ENCODE measurements at places on chromosomes 7 and 10. TPM values are rescaled to one million over a fixed set of nuclear protein-coding genes. Genes with fewer than 3 reads are reported as not detected.

DNA sequence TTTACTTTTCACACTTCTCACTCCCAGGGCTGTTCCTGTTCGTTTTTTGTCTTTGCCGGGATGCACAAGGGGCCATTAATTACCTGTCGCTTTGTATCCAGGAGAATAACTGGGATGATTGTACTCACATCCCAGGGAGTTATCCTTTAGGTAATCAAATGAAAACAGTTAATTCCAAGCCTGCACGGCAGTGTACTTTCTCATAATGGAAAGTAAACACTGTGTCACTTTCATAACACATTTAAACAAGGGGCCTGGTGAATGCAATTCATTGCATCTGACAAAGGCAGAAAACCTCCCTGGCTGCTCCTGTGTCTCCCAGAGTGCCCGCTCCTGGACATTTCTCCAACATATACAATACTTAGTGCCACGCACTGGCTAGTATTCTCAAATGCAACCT, 138.7 kb upstream of the CELF2 start:
- no peak for DNase-seq

DNA sequence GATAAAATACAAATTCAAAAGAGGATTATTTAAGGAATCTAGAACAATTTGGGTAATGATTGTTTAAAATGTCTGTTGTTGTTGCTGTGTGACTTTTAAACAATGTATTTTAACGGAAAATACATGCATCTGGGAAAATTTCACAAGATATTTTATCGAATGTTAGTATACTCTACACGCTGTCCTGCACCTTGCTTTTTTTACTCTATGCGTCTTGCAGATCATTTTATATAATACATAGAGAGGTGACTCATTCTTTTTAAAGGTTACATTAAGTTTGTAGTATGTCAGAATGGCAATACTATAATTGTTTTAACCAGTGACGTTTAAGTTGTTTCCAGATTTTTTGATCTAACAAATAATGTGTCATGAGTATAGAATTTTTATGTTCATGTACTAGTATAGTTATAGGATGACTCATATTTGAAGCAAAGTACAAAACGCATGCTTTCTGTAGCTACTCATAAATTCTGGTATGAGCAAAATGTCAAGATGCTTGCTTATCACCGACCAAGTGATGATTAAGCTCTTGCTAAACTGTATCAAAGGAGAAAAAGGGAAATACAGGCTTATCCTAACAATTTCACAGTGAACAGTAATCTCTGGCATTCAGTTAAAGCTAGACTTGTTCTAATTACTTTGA, 4.9 kb downstream of the DKK1 start:
- no peak for DNase-seq

Gene FAM180A
- total RNA-seq, result not detected

GRCh38 chr10:94351089-94351488, 11.7 kb downstream of the NOC3L start:
- no peak for DNase-seq

DNA sequence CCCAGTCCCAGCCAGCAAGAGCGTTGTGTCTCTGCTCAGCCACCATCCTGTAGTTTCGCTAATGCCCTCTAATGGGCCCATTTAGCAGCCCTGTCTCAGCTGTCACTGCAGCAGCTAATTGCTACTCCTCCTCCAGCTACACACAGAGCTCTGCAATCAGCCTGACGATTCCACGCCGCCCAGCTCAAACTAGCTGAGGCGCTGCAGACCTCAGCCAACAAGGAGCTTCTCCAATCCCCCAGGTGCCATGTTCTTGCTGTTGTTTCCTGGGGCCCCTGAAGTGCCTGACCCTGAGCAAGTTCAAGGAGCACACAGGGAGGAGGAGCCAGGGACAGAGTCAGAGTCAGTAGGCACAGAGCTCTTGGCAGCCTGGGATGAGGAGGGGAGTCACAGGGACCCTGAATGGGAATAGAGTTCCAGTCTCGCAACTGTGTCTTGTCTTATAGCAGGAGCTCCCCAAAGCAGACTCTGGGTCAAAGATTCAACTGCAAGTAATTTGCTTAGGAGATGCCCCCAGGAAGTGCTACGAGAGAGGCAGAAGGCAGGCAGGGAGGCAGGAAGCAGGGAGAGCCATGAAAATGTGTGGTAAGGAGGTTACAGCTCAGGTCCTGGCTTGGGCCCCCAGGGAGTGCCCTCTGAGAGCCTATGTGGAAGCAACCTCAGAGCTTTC, 135.8 kb upstream of the UNC5B start:
- DNase-seq, result peak; percentile 10

DNA sequence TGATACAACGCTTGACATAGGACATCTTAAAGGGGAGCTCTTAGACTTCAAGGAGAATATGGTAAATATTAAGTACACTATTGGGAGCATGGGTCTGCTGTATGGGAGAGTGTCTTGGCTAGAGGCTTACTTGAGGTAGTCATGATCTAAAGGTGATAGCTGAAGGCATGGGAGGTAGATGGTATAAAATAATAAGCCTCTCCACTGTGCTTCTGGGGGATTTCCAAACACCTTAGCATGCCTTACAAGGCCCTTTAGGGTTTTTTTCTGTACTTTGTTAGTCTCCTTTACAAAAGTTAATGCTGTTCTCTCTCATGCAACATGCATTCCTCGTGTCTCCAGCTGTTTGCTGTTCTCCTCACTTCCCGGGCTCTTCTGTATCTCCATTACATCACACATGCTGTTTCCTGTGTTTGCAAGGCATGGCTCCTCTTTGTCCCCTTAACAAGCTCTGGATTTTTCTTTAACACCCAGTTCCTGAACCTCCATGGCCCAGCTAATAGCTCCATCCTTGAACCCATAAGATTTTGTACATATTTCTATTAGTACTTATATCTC, 449.7 kb downstream of the AUTS2 start:
- DNase-seq, result no peak

Gene RBP4
- total RNA-seq, result not detected

Gene GPR26
- total RNA-seq, result not detected

DNA sequence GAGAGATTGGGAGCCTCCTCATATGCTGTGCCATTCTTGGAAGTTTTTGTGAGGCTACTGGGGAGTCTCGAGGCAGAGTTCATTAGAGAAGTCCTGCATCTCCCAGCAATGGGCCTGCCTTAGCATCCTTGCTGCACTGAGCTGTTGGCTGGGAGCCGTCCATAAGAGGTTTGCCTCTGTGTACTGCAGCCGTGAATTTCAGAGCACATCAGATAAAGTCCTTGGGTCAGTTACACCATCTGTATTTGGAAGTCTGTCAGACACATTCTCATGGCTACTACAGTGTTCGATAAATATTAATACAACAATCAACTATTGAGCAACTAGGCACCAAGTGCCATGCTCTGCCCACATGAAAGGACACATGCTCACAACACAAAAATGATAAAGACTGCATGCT, 100.5 kb upstream of the SEC61G start:
- no peak for DNase-seq

Gene NEURL1
- 9.2 TPM for total RNA-seq

Gene TBX20
- not detected for total RNA-seq

DNA sequence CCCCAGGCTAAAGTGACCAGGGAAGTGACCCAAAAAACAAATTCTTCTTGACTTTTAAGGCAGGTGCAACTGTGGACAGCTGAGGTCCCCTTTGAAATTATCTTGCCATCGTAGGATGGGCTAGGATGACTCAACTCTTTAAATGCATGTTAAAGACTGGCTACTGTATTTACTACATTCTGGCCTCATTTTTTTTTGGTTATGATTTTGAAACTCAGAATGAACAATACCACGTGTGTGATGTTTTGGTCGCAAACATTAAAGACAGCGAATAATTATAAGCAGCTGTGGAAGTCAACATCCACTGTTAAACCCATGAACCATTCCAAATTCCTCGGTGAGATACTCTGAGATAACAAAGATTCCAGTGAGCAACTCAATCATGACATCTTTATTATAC, 1.2 kb upstream of the SLC13A4 start:
- no peak for DNase-seq
